ENCODE measurements at places on chromosomes 4 and X.

GRCh38 chr4:187307131-187307530, 583.5 kb upstream of the FAT1 start:
- DNase-seq, result no peak

GRCh38 chrX:43969504-43970501, 3.4 kb downstream of the NDP start:
- no peak for DNase-seq

DNA sequence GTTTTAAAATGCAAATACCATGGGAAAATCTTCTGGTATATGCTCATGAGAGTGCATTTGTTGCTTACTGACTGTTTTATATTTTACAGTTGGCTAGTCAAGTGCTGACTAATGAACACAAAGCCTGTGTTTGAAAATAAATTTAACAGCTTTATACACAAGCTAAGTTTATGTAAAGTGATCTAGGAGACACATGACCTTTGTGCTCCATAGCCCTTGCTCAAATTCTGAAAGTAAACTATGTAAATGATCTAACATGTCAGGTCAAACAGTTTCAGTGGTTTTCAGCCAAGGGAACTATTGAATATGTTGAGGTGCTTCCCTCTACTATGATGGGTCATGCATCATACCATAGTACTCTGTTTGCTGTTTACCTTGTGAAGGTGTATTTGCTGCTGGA, 36.7 kb downstream of the DIAPH2 start:
- no peak for DNase-seq

DNA sequence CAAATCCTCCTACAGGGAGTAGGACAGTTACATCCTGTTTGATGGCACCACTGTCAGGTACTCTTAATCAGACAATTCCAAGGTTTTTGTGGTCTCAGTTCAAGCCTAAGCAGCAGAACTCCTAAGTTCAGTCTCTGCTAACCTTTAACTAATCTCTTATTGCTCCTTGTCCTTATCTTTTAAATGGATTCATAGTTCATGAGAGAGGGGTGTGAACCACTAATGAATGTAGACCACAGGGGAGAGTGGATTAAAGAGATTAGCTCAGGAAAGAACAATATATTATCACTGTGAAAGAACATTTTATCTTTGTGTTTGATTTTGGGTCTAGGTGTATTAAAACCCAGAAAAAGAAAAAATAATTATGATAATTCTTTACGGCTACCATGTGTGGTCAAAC, 168.9 kb downstream of the DCK start:
- no peak for DNase-seq

DNA sequence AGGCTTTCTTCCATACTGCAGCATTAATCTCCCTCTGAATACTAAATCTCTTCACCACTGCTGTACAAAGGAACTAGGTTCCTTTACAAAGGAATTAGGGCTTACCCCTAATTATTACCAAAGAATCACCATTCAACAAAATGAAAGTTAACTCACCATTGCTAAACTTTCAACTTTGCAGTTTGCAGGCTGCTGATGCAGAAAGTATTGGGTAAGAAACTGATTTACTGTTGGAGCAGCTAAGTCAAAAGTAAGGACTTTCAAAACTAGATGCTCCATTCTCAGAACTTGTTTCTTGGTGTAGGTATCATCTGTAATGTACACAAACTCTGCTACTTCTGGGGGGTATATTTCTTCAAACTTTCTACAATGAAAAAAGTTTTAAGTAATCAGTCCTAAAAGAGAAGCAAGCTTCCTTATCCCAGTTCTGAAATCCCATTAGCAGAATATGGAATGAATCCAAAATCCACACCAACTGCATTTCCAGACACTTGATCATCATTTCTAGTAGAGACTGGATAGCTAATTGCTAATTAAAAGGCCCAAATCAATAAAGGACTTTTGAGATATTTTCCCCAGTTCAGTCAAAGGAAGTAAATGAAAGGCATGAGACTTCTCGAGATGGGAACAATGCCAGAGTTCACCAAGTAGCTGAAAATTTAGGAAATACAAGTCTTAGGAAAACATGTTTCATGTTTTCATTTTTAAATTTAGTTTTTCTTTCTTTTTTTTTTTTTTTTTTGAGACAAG, 4.3 kb downstream of the CCNA2 start:
- DNase-seq, result no peak

DNA sequence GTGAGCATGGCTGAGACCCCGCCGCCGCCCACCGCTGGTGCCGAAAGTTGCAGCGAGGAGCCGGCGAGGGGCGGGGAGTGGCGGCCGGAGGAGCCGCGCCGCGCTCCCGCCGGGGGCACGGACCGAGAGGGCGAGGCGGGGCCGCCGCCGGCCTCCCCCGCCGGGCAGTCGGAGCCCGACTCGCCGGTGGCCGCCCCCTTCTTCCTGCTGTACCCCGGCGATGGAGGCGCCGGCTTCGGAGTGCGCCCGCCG, 16.5 kb downstream of the UTP3 start:
- no peak for DNase-seq

- DNase-seq, result no peak
These were observed 145.5 kb upstream of the AFF2 start for GRCh38 chrX:148354916-148355315.

GRCh38 chr4:94765648-94766047, 7.9 kb downstream of the BMPR1B start:
- no peak for DNase-seq

DNA sequence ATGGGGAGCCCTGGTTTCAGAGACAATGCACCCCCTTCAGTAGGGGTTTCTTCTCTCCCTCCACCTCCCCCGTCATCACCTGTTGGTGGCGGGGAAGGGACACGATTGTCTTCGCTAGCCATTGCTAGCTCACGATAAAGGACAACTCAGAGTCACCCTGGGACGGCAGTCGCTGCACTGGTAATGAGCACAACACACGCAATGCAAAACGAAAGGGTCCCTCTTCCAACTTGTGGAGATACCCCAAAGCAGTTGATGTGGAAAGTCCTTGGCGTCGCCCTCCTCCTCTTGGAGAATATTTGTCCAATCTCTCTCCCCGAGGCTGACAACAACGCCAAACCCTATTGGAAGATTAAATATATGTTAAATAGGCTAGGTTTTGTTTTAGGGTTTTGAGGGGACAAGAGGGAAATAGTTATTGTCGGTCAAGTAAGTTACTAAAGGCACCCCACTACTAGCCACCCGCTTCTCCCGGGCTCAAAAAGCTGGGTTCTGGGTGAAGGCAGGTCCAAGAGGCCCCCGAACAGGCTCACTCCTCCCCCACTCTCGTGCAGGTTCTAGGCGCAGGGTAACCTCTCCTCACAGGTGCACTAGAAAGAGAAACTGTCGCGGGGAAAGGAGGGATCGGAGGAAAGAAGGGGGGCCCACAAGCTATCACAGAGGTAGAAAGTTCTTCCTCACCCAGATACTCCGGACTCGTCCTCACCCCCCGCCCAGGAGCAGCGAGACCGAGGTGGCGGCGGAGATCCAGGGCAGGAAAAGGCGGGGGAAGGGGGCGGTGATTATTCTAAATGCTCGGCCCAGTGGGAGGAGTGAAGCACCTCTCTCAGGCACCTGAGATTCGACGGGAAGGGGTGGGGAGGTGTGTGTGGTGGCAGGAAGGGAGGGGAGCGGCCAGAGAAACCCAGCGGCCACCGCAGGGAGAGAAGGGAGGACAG, at the start of gene LRBA:
LRBA (minus strand) TSS at position 764 of the 938 bp plus-strand sequence; CDS start at position 122, 642 bp downstream.
- DNase-seq, result peak; percentile 89

GRCh38 chr4:66943112-66943511, 602.2 kb downstream of the CENPC start:
- peak; percentile 2 for DNase-seq

GRCh38 chr4:137540356-137540755, 8.1 kb upstream of the PCDH18 start:
- no peak for DNase-seq

DNA sequence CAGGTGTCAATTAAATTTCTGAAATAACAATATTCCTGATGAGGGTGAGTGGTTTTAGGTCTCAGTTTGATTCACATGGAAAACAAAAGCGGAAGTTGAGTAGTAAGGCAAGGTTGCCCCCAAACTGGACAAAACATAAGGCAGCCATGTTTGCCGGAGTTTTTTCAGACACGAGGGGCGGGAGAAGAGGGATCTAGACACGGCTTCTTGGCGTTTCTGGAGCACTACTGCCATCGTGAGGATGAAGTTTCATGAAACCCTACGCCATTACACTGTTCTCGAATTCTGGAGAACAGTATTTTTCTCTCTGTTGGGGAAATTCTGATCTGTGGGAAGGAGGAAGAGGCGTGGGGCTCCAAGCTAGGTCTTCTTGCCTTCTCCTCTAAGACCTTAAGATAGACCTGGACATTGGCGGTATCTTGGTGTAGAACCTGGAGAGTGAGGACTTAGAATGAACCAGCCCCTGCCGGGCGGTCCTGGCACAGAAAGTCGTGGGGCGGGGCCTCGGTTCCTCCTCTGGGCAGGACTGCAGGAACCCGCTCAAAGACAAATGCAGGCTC, 160.3 kb downstream of the OR13H1 start:
- peak; percentile 88 for DNase-seq

- no peak for DNase-seq
These were observed 36.9 kb downstream of the MORC4 start for GRCh38 chrX:106963111-106963510.

- peak; percentile 62 for DNase-seq
These were observed at the start of gene LEF1 for GRCh38 chr4:108168671-108169523. Gene LEF1 (minus strand): TSS chr4:108168932. CDS start chr4:108167767, 1,165 bp downstream.

DNA sequence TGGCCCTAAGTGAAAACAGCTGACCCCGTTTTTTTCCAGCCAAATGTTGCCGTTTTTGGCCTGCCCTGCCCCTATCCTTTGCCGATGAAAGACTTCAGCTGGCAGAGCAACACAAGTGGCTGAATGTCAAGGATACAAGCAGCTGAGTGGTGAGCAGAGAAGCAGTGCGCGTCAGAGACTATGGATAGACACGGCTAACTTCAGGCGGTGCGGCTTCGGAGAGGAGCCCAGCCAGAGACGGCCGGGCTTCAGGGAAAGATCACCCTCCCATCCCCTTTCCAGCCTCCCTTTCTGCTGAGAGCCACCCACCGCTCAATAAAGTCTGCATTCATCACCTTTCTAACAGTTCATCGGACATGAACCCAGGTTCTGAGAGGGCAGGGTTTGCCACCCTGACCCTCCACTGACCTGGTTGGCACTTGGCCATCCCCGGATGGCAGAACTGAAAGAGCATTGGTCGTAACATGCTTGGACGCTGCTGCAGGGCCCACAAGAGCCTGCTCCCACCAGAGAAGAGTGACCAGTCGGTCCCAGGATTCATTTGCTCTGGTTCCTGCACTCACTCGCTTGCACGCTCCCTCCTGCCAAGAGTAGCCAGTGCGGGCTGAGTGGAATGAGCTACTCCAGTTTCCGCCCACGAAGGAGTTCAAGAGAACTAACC, 125.8 kb downstream of the PPEF1 start:
- DNase-seq, result no peak

- DNase-seq, result no peak
These were observed 53.4 kb downstream of the CD99L2 start for GRCh38 chrX:150845091-150845490.

DNA sequence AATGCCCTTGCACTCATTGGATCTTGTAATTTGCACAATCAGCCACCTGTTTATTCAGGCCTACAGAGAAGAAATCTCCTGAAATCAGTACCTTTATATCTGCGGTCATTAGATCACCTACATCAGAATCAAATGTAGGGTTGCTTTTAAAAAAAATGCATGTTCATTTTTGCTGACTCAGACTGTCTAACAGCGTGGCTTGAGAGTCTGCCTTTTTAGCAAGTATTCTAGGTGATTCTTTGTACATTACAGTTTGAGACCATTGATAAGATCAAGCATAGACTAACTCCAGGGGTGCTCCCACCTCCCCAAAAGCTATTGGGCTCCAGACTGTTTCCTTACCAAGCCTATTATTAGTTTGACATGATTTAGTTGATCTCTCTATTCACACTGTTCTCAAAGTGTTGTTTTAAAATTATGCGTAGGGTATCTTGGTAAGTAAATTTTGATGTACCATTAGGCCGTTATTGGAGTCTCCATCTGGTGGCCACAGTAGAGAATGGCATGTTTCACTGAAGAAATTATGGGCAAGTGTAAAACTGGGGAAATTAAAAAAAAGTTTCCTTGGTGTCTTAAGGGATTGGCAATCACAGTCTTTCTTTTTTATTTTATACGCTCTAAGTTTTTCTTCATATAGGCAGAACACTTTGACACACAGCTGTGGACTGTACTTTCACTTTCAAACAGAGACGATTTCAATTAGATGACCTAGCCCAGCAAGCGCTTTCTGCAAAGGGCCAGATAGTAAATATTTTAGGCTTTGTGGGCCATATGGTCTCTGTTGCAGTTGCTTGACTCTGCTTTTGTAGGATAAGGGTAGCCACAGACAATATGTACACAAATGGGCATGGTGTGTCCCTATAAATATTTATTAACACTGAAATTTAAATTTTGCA, 33.7 kb upstream of the MSL3 start:
- peak; percentile 7 for DNase-seq

DNA sequence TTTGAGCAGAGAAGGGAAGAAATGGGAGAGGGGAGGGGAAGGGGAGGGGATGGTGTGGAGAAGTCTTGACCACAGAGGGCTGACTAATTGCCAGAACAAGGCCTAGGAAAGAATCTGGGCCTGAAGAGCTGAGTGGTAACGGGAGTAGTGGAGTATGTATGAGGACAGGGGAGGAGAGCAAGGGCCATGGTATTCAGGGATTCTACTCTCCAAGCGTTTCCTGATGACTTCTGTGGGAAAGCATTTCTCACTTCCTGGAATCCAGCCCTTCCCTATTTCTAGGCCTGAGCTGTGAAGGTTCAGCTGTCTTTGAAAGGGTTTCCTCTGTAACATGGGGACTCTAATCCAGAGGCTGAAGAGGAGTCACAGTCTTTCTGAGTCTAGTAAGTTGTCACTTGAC, 19.7 kb upstream of the SOX3 start:
- DNase-seq, result no peak

DNA sequence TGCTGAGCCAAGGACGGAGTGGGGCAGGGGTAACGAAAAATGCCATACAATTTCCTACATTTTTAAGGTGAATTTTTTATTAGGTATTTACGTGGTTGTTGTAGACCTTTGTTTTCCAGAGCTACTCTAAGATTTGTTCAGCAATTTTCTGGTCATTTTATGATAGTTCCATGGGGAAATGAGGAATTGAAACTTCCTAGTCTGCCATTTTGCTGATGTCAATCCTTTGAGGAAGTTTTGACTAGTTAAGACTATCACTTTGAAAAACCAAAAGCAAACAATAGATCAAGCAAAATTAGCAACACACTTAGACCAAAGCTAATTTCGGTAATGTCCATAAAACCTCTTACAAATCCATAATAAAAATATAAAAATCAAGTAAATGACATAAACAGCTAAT, 7.0 kb upstream of the TLR3 start:
- no peak for DNase-seq

- no peak for DNase-seq
These were observed 17.4 kb upstream of the SLC34A2 start for GRCh38 chr4:25638221-25638601.

- DNase-seq, result no peak
These were observed 4.2 kb downstream of the SLC30A9 start for GRCh38 chr4:41994461-41994985.

DNA sequence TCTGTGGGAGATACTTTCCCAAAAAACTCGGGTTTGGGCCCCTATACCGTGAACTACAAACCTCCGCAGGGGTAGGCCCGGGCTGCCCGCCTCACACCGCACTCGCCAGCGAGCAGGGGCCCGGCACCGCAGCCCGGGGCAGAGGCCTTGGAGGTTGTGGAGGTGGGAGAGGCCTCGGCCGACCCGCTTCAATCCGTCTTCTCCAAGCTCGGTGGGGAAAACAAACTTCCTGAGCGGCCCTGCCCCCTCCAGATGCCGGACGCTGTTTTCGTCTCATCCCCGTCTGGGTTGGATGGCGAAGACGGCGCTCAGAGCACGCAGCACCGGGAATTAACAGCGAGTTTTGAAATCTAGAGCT, 442 bp upstream of the MCUB start:
- no peak for DNase-seq

- DNase-seq, result no peak
These were observed 131.4 kb downstream of the THOC2 start for GRCh38 chrX:123601437-123601836.

GRCh38 chr4:138758876-138759553, 256.6 kb upstream of the NOCT start:
- no peak for DNase-seq

Measured in CD4-positive, alpha-beta T cell treated with Interferon alpha-2 for 1 hour (primary cell).